ENCODE measurements at places on chromosomes 13 and 19.

DNA sequence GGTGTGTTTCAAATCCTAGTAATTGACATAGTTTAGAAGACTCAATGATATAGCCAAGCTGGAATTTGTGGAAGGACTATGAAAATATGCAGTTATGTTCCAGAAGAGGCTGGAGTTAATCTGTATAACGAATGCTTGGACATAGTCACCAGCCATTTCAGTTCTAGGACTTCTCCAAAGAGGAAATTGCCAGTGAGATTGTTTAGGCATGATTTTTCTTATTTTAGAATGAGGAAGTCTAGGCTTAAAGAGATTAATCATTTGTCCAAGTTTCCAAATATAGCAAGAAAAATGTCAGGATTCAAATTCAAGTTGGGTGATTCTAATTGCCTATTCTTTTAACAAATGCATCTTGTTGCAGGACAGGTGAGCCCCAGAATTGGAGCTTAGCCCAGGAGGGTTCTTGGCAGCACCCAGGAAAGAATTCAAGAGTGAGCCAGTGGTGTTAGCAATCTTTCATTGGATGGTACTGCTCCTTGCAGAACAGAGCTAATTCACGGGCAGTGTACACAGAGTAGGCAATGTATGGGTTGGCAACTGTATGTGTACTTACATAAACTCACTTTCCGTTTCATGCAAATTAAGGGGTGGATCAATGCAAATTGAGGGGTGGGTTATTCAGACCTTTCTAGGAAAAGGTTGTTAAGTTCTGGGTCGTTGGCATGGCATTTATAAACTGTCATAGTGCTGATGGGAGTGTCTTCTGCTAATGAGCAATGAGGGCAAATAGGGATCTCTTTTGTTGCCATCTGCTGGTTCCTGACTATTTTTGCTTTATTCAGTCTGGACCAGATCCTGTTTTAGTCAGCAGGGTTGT is 763.1 kb upstream of the SLITRK1 start:
- DNase-seq: no peak

- DNase-seq: no peak
These were observed 41.5 kb upstream of the TSHZ3 start for GRCh38 chr19:31390711-31391110.

- DNase-seq: no peak
These were observed 32.2 kb downstream of the F2RL3 start for GRCh38 chr19:16920816-16921529.

DNA sequence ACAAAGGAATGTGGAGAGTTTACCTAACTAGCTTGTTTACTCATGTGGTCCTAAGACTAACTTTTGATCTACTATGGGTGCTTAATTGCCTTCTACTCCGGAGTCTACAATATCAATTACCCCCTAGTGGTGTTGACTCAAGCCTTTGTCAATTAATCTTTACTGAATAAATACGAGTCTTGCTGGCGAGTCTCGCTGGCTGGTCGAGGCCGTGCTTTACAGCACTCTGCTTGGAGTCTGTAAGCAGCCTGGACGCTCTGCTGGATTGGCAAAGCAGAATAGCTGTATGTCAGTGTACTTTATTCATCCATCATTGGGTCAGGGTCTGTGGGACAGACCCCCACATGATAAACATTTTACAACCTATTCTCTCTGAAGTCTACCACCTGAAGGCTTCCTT is 9.9 kb upstream of the SPART start:
- no peak for DNase-seq

GRCh38 chr13:96428911-96429310 is 339.0 kb downstream of the HS6ST3 start:
- DNase-seq: no peak

- DNase-seq: no peak
These were observed 31.6 kb upstream of the SLC46A3 start for GRCh38 chr13:28750187-28751045.

GRCh38 chr19:56348289-56348877 is 33.7 kb upstream of the ZSCAN5A start:
- DNase-seq: no peak

- no peak for DNase-seq
These were observed 206.8 kb upstream of the TMTC4 start for GRCh38 chr13:100881291-100881864.
